Neural progenitor cell (in vitro differentiated cells): ENCODE measurements at places on chromosomes 4 and X.

GRCh38 chr4:34854451-34854850 is 1389.9 kb downstream of the ARAP2 start:
- no peak for DNase-seq

DNA sequence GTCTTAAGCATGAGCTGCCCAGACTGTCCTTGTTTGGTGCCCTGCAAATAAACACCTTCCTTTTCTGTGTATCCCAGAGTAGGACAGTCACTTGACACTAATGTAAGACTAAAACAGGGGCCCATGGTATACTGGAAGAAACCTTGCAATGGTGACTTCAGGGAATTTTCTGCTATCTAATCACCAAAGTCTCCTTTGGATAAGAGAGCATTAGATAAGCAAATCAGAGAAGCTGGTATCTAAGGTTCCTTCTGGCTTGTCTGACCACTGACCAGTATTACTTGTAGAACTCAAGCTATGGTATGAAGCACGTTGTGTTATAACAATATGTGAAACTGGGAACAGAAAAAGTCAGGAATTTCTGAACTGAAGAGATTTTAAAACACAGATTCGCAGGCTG is 173.9 kb downstream of the COL25A1 start:
- DNase-seq = no peak

- DNase-seq = no peak
Measured at GRCh38 chr4:26226629-26227376, 94.0 kb upstream of the RBPJ start.

DNA sequence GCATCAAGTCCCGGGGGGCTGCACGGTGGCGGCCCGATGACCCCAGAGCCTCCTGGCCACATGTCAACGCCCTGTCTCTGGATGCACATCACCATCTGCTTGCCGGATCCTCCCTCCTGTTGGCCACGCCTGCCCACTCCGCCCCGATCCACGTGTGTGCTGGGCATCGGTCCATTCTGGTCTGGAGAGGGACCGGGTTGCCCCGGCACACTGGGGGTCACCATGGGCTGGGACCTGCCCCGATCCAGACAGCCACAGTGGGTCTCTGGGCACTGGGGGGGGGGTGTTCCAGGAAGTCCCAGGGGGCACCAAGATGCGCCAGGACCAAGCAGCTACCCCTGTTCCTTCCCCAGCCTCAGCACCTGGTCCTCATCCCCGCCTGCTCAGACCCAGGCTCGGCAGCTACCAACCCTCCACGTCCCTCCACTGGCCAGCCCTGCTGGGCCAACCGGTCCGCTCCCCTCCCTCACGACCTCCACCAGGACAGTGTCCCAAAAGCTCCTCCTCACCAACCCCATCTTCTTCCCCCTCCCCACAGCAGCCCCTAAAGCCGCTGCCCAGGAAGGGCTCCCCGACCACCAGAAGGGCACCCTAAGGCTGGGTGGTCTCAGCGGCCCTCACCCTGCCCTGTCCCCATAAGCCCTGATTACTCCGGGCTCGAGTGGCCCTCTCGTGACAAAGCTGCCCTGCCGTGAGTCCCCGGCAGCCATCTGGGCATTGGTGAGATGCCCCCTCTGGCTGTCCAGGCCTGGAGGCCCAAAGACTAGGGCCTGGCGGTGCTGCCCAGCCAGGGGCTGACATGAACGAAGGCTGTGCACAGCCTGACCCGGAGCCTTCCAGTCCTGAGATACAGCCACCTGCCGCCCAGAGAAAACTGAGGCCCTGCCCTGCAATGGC is 4.6 kb downstream of the CTBP1 start:
- DNase-seq = no peak

DNA sequence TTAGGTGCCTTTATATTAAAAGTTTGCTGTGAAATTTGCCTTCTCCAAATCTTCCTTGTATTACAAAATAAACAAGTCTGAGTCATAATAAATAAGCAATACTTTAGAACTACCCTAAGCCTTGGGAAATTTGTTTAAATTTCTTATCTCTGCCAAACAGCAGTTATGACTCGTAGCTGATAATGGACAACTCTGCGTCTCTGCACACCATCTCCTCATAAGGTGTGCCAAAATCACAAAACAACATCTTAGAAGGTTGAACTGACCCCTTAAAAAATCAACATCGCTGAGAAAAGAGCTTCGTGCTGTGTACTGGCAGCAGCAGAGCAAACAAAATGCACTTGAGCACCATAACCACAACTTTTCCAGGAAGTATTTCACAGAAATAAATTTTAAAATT is 22.0 kb downstream of the OR13H1 start:
- DNase-seq = no peak

DNA sequence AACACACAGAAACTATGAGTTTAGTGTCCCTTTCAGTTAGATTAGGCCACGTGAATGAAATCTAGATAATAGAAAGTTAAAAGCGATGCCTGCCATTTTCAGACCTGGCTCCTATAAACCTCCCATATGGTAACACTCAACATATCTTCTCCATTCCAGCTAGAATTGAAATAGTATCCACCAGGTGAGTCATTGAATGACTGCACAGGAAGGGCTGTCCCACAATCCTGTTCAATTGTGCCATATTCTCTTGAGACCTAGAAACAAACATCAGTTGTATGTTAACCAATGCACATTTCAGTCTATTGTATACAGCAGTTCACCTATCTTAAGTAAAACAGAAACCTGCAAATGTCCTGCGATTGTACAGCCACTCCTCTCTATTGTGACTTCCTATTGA is 659.3 kb upstream of the SLIT2 start:
- DNase-seq = no peak

GRCh38 chrX:56803850-56804681 is 75.0 kb downstream of the NBDY start:
- no peak for DNase-seq

- DNase-seq = no peak
Measured at GRCh38 chr4:48958582-48958981, 27.5 kb upstream of the CWH43 start.

GRCh38 chrX:73832319-73832718 is 269.3 kb downstream of the CHIC1 start:
- DNase-seq = no peak

GRCh38 chr4:185481401-185481800 is 9.9 kb upstream of the CCDC110 start:
- DNase-seq = no peak

DNA sequence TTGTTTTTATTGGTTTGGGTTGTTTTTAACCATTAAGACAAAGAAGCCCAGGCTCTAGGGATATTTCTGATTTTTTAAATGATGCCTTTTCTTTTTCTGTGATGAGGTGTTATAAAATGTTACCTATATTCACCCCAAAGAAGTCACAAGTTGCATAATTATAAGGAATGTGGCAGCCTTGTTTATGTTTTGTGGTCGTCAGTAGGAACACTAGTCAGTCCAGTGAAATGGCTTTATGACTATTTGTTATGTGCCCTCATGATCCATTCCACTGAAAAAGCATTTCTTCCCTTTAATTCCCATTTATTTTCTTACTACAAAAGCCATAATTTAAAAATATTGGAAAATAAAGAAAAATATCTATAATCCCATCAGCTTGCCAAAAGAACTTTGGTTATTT is 34.4 kb downstream of the CC2D2A start:
- DNase-seq = no peak

DNA sequence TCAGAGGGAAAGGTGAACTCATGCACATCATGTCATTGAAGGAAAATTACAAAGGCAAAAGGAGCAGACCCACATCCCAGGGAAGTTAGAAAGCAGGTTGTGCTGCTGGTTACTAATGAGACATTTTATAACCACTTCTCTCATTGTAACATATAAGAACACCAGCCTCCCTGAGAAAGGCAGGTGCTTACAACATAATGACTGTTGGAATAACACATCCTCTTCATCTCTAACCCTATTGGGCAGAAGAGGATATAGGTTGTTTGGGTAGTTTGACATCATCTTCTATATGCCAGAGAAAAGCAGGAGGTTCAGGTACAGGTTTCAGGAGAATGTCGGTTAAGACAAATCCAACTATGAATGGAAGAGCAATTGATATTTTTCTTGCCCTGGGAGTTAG is 77.6 kb downstream of the MAOA start:
- no peak for DNase-seq

DNA sequence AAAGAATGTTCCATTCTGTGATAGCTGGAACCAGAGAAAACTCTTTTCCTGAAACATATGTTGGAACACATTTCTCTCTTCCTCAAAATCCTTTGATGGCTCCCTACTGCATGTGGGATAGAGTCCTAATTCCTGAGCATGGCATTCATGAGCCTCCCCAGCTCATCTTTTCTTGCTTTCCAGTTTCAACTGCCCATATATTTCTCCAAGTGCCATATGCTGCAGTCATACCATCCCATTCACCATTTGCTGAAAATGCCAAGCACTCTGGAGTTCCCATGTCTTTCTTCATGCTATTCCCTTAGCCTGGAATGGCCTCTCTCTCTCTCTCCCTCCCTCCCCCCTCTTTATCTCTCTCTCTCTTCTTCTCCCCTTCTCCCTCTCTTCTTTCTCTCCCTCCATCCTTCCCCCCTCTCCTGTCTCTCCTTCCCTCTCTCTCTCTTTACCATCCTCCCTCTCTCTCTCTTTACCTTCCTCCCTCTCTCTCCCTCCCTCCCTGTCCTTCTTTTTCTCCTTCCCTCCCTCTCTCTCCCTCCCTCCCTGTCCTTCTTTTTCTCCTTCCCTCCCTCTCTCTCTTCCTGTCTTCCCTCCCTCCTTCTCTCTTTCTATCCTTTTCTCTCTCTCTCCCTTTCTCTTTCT is 134.1 kb upstream of the GPC4 start:
- no peak for DNase-seq

- no peak for DNase-seq
Measured at GRCh38 chrX:131646106-131646505, 102.2 kb downstream of the OR13H1 start.

- peak; percentile 93 for DNase-seq
Measured at GRCh38 chrX:141176586-141177451, at the start of gene LDOC1. Gene LDOC1, minus strand, starts transcription at chrX:141177129. Its CDS starts 108 bp downstream, at chrX:141177021.

DNA sequence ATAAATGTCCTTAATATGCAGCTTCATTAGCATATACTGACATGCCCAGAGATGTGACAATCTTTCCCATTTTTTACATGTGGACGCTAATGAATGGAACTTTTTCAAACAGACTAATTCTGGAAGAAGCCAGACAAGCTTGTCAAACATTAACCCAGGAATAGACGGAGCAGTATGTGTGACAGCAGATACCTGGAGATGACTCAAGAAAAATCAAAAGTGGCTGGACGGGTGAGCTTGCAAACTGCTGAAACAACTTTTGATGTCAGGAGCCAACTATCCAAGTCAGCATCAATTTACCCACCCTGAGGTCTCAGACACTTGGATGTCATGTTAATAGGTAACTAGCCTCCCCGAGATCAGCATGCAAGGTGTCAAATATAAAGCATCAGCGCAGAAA is 183.0 kb downstream of the PACRGL start:
- DNase-seq = no peak

- DNase-seq = no peak
Measured at GRCh38 chr4:41000356-41000755, 214.0 kb downstream of the APBB2 start.

- peak; percentile 57 for DNase-seq
Measured at GRCh38 chrX:65668377-65669310, 1.2 kb downstream of the MSN start.

- no peak for DNase-seq
Measured at GRCh38 chrX:16137416-16138107, 14.2 kb downstream of the GRPR start.

GRCh38 chr4:10691651-10692050 is 7.1 kb upstream of the CLNK start:
- DNase-seq = no peak

- DNase-seq = no peak
Measured at GRCh38 chrX:11321986-11322385, 28.8 kb downstream of the AMELX start.

DNA sequence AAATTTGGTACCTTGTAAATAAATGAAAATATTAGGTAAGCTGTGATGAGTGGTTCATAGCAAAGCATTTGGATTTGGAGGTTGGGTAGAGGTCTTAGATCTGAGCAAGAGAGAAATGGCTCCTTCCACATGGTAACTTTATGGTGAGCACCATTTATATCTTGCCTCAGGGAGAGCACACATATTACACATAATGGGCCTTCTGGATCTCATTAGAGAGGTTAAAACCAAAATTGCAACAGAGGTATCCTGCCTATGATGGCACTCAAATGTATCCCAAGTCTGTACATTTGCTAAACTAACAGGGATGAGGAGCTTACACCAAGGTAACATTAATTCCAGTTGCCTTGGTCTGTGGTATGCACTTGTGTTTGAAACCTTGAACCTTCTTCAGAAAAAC is 87.1 kb upstream of the PUDP start:
- DNase-seq = no peak

DNA sequence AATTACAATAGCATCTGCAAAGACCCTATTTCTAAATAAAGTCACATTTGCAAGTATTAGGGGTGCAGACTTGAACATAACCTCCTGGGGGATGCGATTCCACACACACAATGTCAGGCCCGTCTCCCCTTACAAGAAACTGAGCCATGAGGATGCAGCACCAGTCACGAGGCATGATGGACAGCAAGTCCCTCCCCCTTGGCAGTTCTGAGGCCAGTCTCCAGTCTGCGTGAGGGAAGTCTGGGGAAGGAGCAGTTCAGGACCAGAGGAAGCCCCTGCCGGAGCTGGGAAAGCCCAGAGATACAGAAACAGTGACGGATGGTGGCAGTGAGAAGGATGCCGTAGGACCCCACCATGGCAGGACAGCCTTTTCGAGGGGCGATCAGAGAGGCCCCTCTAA is 9.4 kb downstream of the FAM53A start:
- DNase-seq = no peak

- DNase-seq = no peak
Measured at GRCh38 chr4:102563000-102563399, 61.8 kb downstream of the NFKB1 start.

DNA sequence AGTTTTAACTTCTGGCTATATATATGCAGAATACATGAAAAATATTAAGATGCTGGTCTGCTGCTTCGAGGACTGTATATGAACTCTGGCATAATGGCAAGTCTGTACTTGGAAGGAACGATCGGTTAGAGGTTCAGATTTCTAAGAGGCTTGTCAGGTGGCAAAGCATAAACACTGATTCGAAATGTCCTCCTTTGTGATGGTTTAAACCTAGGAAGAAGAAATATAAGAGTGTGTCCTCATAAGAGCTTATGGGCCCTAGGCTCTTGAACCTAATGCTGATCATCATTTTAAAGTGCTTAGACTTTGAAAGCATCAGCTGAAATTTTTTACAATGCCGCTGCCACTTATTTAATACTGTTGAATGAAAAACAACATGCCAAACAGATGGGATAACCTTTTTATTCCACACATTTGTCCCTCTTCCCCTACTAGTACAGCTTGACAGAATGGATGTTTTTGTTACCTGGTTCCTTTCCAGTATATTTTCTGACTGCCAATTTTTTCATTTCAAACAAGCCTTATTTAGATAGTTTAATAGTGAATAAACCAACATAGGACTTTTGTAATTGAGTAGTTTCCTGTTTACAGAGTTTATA is 8.8 kb downstream of the SPRY1 start:
- DNase-seq = no peak

- DNase-seq = peak; percentile 77
Measured at GRCh38 chr4:155854582-155855226, 11.4 kb downstream of the ASIC5 start.
